Activated T-cell treated with anti-CD3 and anti-CD28 coated beads, Interleukin-2, amount 50 U/mL, for 72 hours (primary cell): ENCODE measurements at places on chromosomes 7 and 10.

DNA sequence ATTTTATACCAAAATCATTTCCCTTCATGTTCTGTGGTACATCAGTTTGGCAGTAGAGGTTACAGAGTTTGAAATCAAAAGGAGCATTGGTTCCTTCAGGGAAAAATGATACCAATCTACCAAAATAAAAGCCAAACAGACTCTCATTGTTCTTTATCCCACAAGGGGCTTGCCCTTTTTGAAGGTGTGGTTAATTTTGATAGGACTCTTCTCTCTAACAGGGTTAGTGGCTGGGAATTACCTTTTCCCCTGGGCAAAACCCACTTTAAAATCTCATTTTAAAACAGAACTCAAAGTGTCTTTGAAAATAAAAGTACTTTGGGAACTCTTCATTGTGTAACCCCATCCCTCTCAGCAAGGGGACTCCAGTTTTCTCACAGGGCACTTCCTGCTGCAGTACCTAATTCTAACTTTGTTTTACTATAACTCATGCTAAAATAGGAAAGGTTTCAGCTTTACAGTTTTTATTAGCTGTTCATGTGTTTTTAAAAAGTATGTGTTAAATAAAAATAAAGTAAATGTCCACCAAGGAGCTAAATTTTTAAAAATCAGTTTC lies 30.6 kb downstream of the SMNDC1 start:
- DNase-seq: no peak

DNA sequence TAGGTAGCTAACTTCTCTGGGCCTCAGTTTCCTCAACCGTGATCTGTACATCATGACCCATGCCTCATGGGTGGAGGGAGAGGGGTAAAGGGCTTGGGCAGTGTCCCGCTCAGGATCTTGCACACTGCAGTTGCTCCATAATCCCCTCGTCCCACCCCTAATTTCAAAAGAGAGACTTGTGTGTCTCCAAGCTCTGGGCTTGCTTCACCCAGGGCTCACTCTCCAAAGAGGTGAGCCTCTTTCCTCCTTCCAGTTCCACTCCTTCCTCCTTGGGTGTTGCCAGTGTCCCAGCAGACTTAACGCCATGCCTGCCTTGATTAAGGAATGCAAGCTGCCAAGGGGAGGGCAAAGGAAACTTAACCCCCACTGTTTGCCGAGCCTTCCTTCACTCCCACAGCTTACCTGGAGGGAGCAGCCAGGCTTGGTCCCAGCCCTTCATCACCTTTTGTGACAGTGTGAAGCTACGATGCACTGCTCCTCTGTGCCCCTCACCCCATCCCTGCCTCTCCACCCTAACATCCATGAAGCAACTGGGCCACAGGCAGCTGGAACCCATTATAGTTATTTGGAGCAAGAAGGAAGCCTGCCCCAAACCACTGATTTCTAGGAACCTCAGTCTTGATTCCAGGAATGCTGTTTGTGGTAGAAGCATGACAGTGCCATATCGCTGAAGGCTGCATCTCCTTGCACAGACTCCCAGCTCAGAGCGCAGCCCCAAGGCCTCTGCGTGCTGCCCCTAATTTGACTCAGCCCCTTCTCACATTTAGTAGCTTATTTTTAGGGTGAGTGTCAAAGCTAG lies 363.3 kb downstream of the TNS3 start:
- no peak for DNase-seq

GRCh38 chr7:69527706-69528105 lies 70.6 kb upstream of the AUTS2 start:
- DNase-seq: no peak

GRCh38 chr7:98084631-98085030 lies 22.0 kb upstream of the LMTK2 start:
- DNase-seq: no peak

DNA sequence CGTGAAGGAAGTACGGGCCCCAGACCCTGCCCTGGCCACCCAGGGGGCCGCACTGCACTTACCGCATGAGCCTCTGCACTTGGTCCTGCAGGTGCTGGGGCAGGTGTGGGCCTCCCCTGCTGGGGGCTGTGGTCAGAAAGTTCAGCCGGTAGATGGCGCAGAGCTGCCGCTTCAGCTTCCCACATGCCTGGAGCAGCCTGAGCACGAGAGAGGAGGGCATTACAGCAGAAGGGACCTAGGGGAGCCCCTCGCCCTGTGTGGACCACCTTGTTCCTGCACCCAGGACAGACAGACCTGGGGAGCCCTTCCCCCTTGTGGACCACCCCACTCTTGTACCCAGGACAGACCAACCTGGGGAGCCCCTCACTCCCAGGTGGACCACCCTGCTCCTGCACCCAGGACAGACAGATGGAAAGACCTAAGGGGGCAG lies 8.7 kb upstream of the PYROXD2 start:
- DNase-seq: no peak

- no peak for DNase-seq
Measured at GRCh38 chr10:44706745-44707144, 204.4 kb upstream of the TMEM72 start.

GRCh38 chr7:125424721-125425120 lies 495.1 kb upstream of the POT1 start:
- no peak for DNase-seq

- no peak for DNase-seq
Measured at GRCh38 chr10:29926693-29927048, 132.7 kb downstream of the JCAD start.

GRCh38 chr10:86951184-86951761 lies 6.1 kb downstream of the MMRN2 start:
- no peak for DNase-seq

GRCh38 chr7:19698331-19698730 lies 10.5 kb downstream of the POLR1F start:
- DNase-seq: no peak

- no peak for DNase-seq
Measured at GRCh38 chr10:119469846-119470245, 72.7 kb downstream of the RGS10 start.

- DNase-seq: no peak
Measured at GRCh38 chr10:19819419-19820033, 3.3 kb downstream of the PLXDC2 start.

DNA sequence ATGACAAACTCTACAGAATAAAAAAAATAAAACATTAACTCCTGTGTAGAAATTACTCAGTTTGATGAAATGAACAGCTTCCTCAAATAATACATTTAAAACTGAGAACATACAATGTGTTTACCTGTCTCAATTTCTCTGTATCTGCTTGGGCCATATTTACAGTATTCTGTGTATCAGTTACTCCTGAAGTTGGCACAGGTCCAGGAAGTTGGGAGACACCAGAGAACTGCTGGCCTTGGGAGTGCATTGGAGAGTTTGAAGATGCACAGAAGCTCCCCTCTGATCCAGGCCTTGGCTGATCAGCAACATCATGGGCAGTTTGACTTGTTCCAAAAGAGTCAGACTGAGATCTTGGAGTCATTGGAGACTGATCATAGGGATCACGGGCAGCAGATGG lies 155.1 kb downstream of the GALNT11 start:
- DNase-seq: no peak

DNA sequence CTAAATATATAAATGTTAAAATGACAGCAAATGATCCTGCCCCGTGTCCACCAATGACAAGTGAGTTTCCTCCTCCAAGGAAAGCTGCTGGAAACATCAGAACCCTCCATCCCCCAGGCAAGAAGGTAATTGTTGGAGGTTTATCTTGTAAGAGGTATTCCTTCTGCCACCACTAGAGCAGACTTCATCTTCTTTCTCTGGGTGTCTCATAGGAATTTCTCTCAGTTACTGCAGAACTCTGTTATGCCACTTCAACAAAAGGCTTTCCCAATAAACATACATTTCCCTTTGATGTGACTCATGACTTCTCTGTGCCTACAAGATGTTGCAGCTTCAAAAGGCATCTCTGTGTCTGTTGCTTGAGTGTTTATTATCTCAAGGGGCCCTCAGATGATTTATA lies 279.1 kb downstream of the BMPER start:
- DNase-seq: no peak

DNA sequence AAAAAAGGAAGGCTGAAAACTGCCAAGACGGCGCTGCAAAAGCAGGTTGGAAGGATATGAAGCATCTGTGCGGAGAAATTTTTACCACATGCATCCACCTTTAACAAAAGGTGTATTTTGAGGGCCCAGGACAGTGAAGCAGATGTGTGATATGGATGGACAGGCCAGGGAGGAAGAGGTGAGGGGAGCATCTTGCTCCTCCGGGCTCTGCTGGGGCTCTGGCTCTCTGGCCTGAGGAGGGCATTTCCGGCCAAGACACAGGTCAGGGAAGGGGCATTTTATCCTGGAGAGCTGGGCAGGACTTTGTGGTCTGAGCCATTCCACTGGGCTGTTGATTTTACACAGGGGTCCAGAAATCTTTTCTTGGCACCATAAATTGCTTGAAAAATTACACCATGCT lies 175.1 kb downstream of the ZMYND11 start:
- no peak for DNase-seq

- no peak for DNase-seq
Measured at GRCh38 chr7:39952803-39953202, 2.7 kb downstream of the CDK13 start.

- DNase-seq: no peak
Measured at GRCh38 chr7:30447466-30447865, 31.1 kb downstream of the NOD1 start.
